ENCODE measurements at places on chromosomes 2 and 18.

DNA sequence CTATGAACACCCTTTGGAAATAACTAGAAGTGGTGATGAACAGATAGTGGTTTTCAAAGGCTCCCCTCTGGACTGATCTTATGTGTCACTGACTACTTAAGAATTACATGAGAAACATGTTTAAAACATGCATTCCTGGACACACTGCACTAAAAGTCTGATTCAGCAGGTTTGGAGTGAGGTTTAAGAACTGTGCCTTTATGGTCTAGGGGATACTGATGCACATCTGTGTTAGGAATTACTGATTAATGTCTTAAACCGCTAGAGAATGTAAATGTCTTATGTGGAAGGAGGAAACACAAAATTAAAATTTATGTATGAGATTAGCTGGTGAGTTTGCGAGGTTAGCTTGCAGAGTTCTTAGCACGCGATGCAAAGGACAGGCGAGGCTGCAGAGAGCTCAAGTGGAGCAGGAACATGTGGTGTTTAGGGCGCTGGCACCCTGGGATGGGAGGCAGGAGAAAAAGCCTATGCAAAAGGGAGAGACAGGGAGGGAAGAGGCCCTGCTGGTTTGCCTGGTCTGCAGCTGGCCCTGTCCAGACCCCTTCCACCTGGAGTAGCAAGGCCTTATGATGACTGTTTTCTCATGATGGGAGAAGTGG, 11.7 kb downstream of the SH3YL1 start:
- DNase-seq, result no peak

DNA sequence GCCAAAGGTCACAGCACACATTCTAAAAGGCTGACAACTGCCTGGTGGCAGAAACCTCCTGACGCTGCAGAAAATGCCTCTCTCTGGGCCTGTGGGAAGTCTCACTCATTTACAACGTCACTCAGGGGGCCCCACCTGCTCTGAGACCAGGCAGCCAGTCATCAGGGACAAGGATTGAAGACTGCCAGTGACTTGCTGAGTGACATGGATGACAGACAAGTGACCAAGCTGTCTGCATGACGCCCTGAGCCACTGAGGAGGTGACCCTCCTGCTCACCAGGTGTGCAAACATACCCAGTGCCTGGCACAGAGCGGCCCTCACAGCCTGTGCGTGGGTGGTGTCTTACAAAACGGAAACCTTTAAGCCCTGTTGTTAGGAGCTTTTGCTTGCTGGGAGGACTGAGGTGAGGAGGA, 392.4 kb downstream of the TNS1 start:
- DNase-seq, result no peak

DNA sequence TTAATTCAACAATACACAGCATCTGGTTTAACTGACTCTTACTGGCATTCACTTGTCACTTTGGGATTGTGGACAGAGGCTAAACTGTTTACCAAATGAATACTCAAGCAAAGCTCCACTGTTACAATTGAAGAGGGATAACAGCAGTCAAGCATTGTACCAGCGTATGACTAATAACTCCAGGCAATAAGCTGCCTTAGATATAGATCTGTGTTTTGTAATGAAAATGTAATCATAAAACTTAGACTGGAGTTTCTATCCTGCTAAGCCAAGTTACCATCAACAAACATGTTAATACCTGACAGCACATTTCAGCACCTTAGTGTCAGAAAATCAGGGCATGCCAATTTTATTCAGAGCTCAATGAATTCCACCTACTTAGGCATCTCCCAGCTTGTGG, 889.5 kb downstream of the EPHA4 start:
- DNase-seq, result no peak

DNA sequence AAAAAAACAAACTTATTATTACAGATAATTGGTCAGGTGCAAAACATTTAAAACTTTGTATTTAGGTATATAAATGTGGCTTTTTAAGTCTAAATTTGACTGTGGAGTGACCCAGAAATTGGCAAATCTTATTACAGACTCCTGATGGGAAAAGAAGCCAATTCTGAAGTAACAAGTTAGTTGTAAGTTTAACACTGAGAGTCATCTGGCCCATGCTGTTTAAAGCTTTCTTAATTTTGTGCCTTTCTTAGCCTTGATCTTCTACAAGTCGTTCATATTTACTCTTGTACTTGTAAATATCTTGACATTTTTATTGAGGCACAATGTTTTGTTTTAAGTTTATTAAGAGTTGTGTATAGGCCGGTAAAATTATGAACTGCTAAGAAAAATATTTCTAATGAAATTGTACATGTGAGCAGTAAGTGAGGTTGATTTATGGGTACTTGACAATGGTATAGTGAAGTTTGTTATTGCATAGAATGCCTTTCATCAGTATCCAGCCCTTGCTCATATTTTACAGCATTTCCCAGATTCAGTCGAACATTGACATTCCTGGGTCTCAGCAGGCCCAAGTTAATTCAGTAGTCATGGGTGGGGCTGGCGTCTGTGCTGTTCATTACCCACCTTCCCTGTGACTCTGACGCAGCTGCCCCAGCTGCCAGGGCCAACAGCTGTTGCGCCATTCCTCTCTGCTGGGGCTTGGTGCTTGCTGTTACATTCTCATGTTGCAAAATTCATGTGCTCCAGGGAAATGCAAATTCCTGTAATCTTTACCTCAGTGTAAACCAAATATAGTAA, 121.4 kb downstream of the ZNF236 start:
- peak; percentile 12 for DNase-seq

- no peak for DNase-seq
Observed at GRCh38 chr18:62326646-62327348, 1.7 kb downstream of the TNFRSF11A start.

DNA sequence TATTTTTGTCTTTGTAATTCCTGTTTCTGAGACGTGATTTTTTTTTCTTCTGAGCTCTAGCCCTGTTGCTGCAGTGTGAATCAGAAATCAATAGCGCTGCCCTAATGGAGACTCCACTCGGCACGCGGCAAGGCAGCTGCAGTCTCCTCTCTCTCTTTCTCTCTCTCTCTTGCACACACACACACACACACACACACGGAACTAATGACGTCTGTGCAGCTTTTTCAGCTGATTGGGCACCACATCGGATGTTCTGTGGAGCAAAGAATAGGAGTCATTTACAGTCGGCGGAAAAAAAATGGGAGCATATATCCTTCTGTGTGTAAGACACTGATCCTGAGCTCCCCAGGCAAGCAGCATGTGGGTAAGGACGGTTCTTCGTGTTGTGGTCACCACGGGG, 2.0 kb upstream of the MYT1L start:
- no peak for DNase-seq

DNA sequence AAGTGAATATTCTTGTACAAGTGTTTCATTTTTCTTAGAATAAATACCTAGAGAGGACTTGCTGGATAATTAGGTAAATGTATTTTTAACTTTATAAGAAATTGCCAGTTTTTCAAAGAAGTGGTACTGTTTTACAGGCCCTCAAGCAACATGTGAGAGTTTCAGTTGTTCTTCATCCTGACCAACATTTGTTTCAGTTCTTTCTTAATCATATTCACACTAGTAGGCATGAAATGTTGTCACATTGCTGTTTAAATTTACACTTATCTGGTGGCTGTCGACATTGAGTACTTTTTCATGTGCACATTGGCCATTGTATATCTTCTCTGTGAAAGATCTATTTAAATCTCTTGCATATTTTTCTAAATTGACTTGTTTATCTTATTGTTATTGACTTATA, 178.1 kb downstream of the ACOXL start:
- DNase-seq, result no peak

DNA sequence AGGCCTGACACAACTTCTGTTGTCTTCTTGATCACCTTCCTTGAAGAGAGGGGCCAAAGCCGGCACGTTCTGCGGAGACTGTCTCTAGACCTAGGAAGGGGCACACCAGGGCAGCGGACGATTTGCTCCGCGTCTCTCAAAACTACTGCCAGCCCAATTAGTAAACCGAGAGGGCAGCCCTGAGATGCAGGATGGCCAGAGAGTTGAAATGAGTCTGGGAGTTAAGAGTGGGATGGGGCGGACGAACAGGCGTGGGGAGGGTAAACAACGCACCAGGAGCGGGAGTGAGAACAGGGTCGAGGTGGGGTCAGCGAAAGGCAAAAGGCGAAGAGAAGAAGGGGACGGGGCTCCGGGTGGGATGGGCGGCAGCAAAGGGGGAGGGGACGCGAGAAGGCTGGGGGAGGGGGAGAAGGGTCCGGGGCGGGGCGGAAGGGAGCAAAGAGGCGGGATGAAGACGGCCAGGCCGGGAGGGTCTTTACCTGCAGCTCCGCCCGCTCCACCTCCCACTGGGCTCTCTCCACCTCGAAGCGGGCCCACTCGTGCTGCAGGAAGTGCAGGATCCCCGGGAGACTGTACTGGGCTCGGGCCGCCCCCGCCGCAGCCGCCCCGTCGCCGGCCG, 476 bp downstream of the STRN start:
- no peak for DNase-seq

- DNase-seq, result no peak
Observed at GRCh38 chr2:209577376-209578357, 153.8 kb downstream of the MAP2 start.

- DNase-seq, result no peak
Observed at GRCh38 chr2:74225698-74226459, 27.5 kb downstream of the MTHFD2 start.

DNA sequence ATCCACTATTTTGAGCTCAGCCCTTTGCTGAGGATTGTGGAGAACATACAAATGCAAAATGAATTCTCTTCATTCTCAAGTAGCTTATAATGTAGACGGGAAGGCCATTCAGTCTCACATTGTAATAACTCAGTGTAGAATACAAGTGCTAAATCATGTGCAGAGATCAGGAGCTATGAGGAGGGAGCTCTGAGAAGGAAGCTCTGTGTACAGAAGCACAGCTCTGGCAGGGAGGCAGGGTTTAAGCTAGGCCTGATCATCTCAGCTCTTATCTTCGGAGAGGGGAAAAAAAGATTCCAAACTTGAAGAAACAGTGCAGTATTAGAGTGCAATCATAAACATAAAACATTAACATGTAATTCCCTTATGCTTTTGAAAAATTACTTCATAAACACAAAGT, 291.1 kb upstream of the SKOR2 start:
- DNase-seq, result no peak

GRCh38 chr2:167122389-167122788, 234.1 kb downstream of the XIRP2 start:
- DNase-seq, result no peak

GRCh38 chr2:234290671-234291070, 206.2 kb downstream of the ARL4C start:
- no peak for DNase-seq

- no peak for DNase-seq
Observed at GRCh38 chr2:223169830-223170605, 118.0 kb downstream of the KCNE4 start.

- peak; percentile 68 for DNase-seq
Observed at GRCh38 chr2:239328351-239329191, 72.2 kb downstream of the HDAC4 start.

DNA sequence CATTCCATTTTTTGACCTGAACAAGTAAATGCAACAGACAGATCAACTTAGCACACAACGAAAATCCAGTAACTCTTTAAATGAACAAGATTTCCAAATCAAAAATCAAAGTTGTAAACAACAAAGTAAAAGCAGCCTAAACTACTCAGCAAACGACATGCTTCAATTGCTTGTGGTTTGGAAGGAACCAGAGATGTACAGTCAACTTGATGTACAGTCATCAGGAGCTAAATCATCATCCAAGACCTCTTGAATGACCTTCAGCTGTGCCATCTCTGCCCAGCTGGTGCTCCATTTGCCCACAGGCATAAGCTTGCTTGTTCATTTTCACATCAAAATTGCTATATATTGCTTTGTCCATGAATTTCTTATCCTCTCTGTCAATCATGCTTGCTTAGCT, 109.8 kb downstream of the UPP2 start:
- DNase-seq, result no peak

DNA sequence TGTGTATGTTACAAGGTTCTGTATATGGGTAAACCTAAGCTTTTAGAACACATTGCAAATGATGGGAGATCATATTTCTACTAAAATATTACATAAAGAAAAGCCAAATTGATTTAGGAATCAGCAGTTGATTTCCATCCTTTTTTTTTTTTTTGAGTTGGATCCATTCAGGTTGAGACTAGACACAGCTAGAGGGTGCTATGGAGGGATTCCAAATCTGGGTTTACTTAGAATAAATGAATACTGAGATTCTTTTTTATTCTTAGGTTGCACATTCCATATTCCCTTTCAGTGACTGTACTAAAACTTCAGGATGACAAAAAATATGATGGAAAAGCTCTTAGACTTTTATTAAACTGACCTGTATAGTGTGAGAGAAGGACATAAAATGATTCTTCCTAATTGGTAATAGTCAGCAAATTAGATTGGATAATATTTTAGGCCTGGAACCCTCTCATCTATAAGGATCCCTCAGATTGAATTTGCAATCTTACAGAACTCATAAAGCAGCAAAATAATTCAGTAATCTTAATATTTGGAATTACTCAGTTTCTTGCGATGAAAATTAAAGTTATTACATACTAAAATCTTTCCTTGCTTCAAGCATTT, 183.3 kb upstream of the SESTD1 start:
- DNase-seq, result no peak

- DNase-seq, result no peak
Observed at GRCh38 chr2:102790091-102790455, 28.2 kb downstream of the TMEM182 start.

GRCh38 chr2:68741238-68741637, 6.6 kb downstream of the ARHGAP25 start:
- no peak for DNase-seq

GRCh38 chr2:223475901-223476300, 126.3 kb downstream of the SCG2 start:
- no peak for DNase-seq

- no peak for DNase-seq
Observed at GRCh38 chr2:200455958-200456421, 53.9 kb downstream of the KCTD18 start.

DNA sequence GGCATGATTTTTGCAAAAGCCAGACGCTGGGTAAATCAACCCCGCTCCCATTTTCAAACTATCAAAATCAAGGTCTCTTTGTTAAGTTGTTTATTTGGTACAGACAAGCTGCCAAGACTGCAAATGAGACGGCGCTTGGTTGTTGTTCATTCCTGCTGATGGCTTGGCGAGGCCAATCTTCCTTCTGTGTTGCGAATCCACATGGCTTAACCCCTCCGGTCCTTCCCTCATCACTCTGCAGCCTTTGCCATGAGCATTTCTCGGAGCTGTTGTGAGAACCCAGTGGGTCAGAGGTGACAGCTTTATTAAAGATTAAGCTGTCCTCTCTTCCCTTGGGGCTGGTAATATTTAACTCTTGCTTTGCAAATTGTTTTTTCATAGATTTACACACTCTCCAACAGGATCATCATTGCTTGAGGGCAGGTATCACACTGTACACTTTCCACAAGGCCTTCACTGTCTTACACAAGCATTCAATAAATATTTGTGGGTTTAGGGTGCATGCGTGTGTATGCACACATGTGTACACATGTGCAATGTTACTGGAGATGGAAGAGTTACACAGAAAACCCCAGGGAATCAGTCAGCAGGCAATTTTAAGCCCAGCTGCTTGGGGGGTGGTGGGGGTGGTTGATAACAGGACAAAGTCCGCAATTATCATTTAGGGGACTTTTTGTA, 27.8 kb upstream of the KCNF1 start:
- no peak for DNase-seq

GRCh38 chr2:135052997-135053474, 944 bp downstream of the RAB3GAP1 start:
- no peak for DNase-seq

GRCh38 chr18:7870855-7871254, 303.7 kb downstream of the PTPRM start:
- no peak for DNase-seq

GRCh38 chr2:30213907-30214463, 17.3 kb upstream of the LBH start:
- no peak for DNase-seq

- no peak for DNase-seq
Observed at GRCh38 chr2:144572977-144573376, 53.1 kb upstream of the ZEB2 start.

Data from GM04503 (cell line).